ENCODE measurements at places on chromosomes 16 and 17. TPM values are rescaled to one million over a fixed set of nuclear protein-coding genes. Genes with fewer than 3 reads are reported as not detected.

AOC3 gene
- total RNA-seq, result 1.9 TPM

NDUFAB1 gene
- total RNA-seq, result 53.0 TPM

FBXO39 gene
- 0.09 TPM for total RNA-seq

ATF7IP2 gene
- total RNA-seq, result not detected

C16orf92 gene
- total RNA-seq, result not detected

CACNG3 gene
- not detected for total RNA-seq

TNRC6A gene
- 37.4 TPM for total RNA-seq

BEAN1 gene
- total RNA-seq, result not detected

CCDC57 gene
- total RNA-seq, result 12.5 TPM

SLFN12 gene
- 16.7 TPM for total RNA-seq

KCNJ16 gene
- total RNA-seq, result under 0.01 TPM

CSH1 gene
- not detected for total RNA-seq

ARHGAP44 gene
- 0.95 TPM for total RNA-seq

Measured in bronchial smooth muscle cell (primary cell).